ENCODE measurements at places on chromosomes 1 and 21.

DNA sequence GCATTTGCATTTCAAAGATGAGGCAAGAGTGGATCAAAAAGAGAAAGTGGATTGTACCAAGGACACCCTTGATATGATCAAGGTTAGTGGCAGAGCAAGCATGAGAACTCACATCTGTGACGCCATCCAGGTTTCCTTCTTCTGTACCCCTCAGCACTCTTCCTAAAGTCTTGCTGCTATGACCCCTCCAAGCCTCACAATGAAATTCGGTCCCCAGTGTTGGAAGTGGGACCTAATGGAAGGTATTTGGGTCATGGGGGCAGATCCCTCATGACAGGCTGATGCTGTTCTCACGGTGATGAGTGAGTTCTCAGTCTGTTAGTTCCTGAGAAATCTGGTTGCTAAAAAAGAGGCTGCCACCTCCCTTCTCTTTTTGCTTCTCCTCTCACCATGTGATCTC, 86.4 kb downstream of the PGM1 start:
- DNase-seq = no peak

- DNase-seq = no peak
Observed at GRCh38 chr21:26366781-26367180, 196.2 kb upstream of the APP start.

DNA sequence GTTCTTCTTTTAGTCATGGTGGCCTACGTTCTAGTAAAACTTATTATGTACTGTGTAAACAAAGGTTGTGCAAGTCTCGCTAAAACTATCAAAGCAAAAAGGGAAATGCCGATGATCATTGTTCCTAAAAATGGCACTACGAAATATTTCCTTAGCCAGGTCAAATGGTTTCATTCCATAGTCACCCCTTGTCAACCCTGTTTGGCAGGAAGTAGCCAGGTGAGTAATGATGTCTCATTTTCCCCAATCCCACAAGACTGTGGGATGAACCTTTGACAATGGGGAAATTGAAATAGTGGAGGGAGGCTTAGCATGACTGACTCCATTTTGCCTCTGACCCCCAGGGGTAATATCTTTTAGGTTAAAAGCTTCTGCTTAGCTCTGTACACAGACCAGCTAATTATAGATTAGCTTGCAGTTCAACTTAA, 5.6 kb upstream of the REN start:
- DNase-seq = no peak

DNA sequence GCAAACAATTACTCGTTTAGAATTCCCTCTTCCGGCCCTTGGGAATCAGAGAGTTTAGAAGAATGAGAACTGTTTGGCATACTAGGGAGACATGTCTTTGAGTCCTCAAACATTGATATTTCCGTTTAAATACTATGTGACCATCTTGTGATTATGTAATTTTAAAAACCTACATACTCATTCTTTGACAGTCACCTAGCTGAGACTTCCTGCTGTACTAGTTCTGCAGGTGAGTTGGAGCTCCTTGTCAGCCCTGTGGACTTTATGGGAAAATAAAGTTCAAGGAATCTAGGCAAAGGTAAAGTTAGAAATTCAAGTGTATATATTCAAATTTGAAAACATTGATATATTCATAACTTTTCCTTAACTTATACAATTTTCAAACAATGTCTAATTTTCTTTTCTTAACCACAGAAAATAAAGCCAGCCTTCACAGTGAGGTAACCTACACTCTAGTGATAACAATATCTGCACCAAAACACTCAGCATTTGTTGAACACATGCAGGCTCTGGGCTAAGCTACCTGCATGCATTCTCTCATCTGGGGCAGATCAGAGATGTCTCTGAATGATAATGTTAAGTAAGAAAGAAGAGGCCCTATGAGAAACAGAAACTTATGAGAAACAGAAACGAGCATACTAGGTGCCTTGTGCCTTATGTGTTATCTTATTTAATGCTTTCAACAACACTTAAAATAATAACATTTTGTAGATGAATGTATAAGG, 67.0 kb upstream of the BACE2 start:
- DNase-seq = no peak

DNA sequence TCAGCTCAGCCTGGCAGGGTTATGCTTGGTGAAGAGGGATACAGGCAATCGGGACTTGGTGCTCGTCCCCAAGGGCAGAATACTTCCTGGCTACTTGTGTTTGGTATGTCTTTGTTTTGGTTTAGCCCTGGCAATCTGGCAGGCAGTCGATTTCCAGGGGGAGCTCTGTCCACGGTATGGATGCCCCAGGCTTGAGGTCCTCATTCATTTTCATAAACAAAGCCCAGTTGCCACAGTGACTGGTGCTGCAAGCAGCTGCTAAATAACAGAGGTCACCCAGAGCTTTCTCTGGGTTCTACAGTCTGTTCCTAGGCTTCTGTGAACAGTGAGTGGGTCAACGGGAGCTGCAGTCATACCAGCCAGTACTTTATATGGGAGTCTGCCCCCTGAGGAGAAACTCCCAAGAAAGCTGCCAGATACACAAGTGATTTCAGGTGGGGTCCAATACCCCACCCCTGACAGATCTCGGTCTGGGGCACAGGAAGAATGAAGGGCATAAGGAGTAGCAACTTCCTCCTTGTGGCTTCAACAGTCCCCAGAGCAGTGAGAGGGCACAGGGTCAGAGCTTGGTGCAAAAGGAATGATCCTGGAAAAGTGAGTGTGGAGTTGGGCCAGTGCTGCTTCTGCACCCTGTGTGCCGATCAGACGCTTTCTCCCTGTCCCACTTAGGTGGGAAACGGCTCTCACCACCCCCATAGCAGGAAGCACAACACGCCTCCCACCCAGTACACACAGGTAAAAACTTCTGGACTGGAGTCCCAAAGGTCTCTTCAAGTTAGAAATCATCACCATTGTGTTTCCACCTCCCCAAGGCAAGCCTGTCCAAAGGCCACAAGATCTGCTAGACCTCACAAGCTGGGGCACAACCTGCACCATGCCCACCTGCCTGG, 55.5 kb downstream of the TGFBR3 start:
- DNase-seq = no peak

DNA sequence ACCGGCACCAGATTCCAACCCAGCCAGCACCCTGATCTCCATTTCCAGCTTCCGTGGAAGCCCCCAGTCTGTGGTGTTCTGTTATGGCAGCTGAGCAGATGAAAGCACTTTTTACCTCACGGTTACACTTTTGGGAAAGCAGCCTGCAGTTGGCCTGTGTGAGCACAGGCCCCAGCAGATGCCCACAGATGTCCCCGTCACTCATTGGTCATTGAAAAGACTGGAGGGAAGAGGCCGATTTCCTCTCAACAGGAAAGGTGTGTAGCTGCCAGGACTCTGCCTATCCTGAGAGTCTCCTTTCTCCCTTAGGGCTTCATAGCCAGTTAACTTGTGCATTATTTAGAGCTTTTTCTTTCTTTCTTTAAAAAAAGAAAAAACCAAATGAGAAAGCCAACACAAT, 123.0 kb downstream of the PCBP3 start:
- no peak for DNase-seq

GRCh38 chr1:22689505-22689904, 21.1 kb upstream of the EPHB2 start:
- no peak for DNase-seq

- DNase-seq = no peak
Observed at GRCh38 chr1:53470584-53470983, 11.4 kb downstream of the DMRTB1 start.

GRCh38 chr1:163928069-163928468, 606.3 kb downstream of the NUF2 start:
- DNase-seq = no peak

GRCh38 chr1:31818206-31818605, 2.4 kb upstream of the SPOCD1 start:
- DNase-seq = no peak

GRCh38 chr1:27436204-27437159, 44.1 kb downstream of the GPR3 start:
- DNase-seq = no peak

DNA sequence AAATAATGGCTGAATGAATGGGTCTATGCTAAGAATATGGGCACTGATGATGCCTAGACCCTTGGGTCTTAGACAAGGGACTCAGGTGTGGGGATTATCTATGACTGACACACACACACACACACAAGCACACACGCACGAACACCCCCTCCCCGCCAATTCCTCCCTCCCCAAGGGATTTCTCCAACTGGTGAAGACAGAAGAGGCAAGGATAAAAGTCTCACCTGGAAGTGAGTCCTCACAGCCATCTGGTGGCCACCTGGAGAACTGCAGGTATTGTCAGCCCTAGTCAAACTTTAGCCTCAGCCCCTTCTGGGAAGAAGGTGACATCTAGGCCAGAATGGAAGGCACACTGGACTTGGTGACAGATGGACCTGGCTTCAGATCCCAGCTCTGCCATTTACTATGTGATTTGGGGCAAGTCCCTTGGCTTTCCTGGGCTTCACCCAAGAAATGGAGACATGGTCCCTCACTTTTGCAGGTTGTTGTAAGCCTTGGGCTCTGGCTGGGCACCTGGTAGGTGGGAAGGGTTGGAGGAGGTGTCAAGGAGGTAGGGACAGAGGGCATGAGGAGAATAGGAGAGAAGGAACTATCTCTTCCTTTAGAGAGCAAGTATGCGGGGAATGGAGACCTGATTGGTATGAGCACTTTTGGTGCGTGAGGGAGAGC, 4.0 kb upstream of the GPR3 start:
- peak; percentile 65 for DNase-seq

DNA sequence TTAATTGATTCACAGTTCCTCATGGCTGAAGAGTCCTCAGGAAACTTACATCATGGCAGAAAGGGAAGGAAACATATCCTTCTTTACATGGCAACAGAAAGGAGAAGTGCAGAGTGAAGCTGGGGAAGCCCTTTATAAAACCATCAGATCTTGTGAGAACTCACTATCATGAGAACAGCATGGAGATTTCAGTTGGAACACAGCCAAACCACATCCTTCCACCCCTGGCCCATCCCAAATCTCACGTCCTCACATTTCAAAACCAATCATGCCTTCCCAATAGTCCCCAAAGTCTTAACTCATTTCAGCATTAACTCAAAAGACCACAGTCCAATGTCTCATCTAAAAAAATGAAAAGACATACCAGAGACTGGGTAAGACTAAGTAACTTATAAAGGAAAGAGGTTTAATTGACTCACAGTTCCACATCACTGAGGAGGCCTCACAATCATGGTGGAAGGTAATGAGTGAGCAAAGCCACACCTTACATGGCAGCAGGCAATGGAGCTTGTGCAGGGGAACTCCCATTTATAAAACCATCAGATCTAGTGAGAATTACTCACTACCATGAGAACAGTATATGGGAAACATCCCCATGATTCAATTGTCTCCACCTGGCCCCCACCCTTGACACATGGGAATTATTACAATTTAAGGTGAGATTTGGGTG, 105.2 kb downstream of the MRPL39 start:
- DNase-seq = no peak

- no peak for DNase-seq
Observed at GRCh38 chr1:198443365-198444233, 96.9 kb downstream of the ATP6V1G3 start.

GRCh38 chr1:3611170-3612019, at the start of gene MEGF6:
MEGF6 (minus strand) TSS chr1:3611508; CDS start chr1:3611268, 240 bp downstream.
- peak; percentile 73 for DNase-seq

GRCh38 chr1:2136386-2137235, 58.0 kb downstream of the FAAP20 start:
- no peak for DNase-seq

DNA sequence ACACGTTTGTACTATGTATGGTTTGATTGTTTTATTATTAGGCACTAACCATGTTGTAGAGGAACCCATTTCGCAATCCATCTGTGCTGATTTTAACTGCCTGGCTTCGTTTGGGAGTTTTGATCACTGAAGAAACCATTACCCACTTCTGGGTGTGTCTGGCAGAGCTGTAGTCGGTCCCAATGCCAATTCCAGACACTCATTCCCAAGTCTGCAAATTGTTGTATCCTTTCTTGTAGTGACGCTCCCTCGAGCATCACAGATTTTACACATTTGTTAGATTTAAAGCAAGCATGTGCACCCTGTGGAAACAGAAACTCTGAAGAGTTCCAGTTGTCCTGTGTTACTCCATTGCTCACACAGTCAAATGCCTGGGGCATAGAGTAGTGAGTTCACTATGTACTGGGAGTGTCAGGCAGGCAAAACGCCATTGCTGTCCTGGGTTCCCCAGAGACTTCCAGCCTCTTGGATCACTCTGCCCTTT, 31.0 kb upstream of the EFCAB14 start:
- no peak for DNase-seq

- DNase-seq = no peak
Observed at GRCh38 chr1:94806441-94806871, 13.7 kb upstream of the SLC44A3 start.

- no peak for DNase-seq
Observed at GRCh38 chr1:10785728-10786638, 10.5 kb downstream of the CASZ1 start.

GRCh38 chr1:91643431-91643830, 142.8 kb downstream of the CDC7 start:
- no peak for DNase-seq

DNA sequence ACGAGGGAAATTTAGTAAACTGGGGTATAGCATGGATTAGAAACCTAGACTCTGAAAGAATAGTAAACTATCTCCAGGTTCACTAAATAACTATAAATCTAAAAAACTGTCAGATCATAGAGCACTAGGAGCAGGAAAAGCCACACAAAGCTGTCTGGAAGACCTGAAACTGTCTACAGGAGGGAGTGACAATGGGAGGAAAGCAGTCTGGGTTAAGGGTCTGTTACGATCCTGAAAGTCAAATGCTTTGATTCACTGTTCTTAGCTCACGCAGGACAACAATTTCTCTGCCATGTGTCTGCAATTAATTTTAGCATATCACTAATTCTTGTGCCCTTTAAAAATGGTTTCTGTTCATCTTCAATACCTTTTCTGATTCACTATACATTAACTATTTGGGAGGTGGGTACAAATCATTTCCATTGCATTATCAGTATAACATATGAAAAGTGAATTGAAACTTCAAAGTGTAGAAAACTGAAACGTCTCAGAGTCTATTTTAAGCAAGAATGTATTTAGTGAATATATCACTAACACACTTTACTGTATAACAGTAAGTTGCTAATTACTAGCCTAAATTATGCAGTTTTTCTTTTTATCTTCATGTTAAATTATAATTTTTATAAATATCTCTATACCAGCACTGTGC, 18.4 kb downstream of the CEP170 start:
- DNase-seq = no peak

GRCh38 chr1:43009274-43009673, 50.6 kb upstream of the SLC2A1 start:
- DNase-seq = no peak

- no peak for DNase-seq
Observed at GRCh38 chr1:89286549-89287180, 14.0 kb upstream of the GBP5 start.

All from effector CD8-positive, alpha-beta T cell (primary cell).